ENCODE measurements at places on chromosomes 7 and 10.

- no peak for DNase-seq
Measured at GRCh38 chr7:107996072-107996882, 6.7 kb downstream of the LAMB1 start.

DNA sequence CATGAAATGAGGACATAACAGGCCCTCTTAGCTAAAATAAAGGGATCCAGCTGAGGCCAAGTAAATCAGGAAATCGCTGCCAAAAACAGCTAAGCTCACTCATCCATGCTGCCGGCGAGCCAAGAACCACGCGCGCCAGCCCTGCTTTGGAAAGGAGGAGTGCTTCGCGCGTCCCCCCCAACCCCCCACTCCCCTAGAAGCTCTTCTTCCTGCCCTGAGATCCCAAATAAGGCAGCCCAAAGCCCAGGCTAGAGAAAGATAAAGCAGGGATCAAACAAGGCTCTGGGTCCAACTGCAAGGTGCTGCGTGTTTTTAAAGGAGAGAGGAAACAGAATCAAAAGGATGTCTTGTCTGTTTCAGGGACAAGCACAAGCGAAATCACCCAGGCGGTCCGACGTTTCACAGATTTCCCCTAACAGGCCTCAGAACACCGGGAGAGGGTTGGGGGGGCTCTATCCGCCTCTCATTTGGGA lies 168.3 kb upstream of the AUTS2 start:
- DNase-seq, result no peak

DNA sequence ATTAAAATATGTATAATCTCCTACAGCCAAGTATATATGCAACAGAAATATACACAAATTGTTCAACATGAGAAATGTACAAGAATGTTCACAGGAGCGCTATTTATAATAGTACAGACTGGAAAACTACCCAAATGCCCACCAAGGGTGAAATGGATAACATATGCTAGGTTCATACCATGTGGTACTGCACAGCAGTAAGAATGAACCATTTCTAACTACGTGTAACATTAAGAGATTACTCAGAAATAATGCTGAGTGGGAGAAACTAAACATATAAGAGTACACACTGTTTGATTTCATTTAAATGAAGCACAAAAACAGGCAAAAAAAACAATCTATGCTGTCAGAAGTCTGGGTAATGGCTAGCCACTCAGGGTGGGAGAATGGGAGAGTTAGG lies 45.8 kb downstream of the RNLS start:
- no peak for DNase-seq

DNA sequence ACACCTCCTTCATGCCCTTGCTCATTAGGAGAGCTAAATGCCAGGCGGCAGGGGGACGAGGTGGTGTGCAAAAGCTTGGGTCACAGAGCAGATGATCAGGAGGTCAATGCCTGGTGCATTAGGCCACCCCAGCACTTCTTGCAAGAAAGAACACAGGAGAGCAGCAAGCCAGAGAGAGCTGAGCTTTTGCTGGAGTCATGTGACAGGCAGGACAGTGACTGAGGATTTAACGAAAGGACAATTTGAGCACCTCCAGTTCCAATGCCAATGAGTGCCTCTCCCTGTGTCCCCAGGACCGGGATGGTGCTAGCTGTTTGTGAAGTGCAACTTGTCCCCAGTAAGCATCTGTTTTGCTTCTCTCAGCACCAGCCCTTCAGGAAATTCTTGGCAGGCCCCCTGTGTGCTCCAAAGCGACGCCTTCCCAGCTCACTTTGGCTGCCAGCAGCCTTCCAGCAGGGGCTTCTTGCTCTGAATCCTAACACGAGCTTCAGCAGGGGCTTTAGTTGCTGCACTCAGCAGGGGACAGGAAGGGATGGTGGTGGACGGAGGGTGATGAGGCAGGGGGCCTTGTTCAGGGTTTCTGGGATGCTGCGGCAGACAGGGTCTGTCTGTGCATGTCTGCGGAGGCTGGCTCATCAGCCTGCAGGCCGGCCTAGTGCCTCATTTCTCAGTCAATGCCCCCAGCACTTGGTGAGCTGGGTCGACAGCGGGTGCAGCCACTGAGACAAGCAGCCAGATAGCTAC lies 368.1 kb downstream of the RPS24 start:
- DNase-seq, result no peak

DNA sequence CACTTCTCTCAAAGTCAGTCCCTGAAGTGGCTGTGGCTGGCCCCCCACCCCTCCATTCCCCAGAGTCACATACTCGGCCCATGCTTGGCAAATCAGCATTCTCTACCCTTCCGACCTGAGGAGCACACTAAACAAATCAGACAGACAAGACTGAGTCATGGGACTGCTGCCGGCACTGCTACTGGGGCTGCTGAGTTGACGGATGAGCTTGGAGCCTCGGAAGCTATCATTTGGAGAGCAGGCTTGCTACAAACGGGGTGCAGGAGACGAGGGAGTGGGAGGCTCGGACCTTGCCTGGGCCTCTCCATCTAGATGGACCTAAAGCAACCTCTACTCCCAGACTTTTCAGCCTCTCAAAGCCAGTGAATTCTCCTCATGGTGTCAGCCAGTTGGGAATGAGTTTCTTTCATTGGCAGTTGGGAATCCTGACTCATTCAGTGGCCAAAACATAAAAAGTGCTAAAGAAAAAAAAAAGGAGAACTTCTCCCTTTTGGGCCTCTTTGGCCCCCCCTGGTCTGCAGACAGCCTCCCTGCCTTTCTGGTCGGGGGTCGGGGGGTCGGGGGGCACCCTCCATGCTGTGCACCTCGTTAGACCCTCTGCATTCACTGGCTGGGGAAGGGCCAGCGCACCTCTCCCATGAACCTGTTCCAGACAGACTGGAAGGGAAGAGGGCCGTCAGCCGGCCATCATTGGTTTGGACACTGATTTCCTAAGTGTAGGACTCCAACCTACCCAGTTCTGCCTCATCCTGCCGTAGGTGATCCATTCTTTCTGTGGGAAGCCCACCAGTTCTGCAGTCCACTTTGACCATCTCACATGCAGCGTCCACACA lies 52.3 kb upstream of the COL13A1 start:
- DNase-seq, result no peak

GRCh38 chr10:4046030-4046429 lies 261.0 kb upstream of the KLF6 start:
- no peak for DNase-seq

- no peak for DNase-seq
Measured at GRCh38 chr7:155291045-155291530, 6.6 kb upstream of the INSIG1 start.

DNA sequence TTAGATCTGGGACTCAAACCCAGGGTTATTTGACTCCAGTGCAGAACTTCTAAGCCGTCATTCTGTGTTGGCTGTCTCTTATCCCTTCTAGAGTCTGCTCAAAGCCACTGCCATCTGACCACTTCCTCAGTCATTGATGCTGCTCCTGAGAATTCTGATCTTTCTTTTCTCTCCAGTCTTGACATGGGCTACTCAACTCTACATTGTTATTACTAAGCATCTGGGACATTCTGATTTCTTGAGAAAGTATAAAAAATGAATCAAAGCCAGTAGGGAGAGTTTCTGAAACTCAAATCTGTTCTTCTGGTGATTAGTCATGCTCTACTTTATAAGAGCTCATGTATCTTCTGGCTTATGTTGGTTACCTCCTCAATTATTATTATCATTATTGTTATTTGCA lies 48.7 kb downstream of the ANK3 start:
- DNase-seq, result no peak

DNA sequence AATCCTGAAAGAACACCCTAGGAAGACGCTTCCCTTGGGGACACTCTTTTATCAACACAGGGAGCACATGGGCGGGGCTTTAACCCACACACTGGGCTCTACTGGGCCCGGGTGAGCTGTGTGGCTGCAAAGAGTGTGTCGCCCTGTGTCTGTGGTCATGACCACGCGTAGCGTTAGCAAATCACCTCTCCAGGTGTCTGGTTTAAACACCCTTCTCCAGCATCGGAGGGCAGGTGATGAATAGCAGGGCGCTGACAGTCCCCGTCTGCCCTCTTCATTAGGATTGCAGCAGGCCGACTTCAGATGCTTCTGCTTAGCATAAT lies 127.7 kb downstream of the ADARB2 start:
- DNase-seq, result no peak

DNA sequence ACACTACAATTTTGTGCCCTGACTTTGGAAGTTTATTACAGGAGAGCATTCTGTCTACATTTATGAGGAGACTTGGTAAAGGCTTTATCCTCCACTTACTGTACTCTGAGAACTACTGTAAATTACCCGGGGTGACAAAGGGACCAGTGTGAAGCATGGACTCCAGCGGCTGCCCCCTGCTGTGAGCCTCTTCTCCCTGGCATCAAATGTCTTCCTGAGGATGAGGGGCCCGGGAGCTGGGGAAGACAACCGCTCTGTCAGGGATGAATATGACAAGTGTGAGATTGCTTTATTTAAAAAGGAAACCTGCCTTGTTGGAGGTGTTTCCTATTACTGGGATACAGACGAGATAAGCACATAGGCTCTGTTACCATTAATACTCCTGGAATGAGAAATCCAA lies 714.8 kb downstream of the CCSER2 start:
- no peak for DNase-seq

GRCh38 chr7:149444287-149444686 lies 16.6 kb downstream of the ZNF777 start:
- DNase-seq, result no peak

- DNase-seq, result no peak
Measured at GRCh38 chr10:17001297-17001744, 128.3 kb downstream of the CUBN start.

DNA sequence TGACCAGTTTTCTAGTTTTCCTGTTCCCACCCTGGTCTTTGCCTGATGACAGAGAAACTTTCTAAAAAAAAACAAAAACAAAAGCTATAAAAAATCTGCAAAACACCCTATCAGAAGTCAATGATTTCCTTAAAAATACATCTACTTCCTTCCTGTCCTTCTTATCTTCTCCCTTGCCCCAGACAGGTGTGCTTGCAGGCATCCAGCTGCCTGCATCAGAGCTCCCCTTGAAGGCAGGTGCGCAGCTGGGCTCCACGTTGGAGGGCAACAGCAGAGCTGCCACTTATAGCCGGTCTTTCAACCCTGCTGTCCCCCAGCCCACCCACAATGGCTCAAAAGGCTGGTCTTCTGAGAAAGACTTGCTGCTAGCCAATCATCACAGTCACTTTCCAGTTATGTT lies 29.8 kb downstream of the UBE2D4 start:
- DNase-seq, result no peak

DNA sequence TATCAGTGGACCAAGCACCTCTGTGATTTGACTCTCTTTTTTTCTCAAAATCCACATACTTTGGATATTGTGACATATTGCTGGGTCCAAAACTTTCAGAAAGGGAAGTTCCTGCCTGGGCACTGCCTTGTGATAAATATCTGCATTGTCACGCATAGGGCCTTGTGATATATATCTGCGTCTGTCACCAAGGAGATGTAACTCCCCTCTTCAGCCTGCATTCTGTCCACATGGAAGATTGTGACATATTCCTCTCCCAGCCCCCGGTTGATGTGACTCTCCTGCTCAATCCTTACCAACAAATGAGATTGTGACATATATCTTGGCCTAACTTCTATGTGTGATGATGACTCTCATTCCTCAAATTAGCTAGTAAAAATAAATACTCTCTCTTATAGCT lies 25.4 kb upstream of the ZNF107 start:
- DNase-seq, result no peak

DNA sequence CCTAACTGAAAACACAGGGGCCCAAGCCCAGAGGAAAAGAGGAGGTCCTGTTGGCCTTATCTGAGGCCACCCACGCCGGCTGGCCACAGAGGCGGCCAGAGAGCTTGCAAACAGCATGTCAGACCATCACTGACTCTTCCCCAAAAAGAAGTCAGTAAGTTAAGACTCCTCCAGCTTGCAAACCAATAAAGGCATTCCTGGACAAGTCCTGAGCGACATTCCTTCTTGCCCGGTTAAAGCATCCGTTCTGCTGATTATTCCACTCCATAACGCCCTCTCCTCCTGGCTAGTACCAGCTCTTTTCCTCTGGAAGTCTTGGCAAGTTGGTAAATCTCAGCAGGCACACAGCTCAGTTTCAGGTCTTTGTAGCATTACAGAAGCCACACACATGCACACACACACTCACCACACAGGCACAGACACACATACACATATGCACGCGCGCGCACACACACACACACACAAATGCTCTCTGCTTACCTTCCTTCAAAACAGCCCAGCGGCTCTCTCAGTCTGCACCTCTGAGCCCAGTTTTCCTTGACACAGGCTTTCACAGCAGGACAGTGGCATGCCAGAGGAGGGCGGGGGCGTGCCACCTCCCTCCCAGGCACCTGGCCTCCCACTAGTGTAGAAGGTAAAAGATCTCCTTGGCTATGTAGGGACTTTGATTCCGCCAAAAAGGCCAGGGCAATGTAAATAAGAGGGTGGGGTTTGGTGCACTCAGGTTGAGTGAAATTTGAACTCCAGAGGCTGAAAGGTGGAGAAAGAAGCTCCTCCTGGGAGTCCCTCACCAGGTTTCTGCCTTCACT lies 201.4 kb downstream of the TNS3 start:
- no peak for DNase-seq

DNA sequence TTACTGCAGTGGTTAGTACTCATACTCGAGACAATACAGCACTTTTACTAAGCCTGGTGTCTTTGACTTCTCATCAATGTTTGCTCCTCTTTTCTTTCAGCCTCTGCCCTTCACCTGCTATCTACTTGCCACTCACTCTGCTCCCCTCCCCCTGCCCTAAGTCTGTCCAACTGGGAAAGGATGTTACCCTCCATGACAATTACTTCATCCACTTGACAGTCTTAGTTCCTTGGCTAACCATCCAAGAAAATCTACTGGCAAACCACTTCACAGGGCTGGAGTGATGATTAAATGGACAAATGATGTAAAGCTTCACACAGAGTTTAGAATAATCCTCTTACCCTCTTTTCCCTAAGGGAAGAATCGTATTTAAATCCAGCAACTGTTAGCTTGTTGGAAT lies 8.2 kb upstream of the DLD start:
- DNase-seq, result no peak

DNA sequence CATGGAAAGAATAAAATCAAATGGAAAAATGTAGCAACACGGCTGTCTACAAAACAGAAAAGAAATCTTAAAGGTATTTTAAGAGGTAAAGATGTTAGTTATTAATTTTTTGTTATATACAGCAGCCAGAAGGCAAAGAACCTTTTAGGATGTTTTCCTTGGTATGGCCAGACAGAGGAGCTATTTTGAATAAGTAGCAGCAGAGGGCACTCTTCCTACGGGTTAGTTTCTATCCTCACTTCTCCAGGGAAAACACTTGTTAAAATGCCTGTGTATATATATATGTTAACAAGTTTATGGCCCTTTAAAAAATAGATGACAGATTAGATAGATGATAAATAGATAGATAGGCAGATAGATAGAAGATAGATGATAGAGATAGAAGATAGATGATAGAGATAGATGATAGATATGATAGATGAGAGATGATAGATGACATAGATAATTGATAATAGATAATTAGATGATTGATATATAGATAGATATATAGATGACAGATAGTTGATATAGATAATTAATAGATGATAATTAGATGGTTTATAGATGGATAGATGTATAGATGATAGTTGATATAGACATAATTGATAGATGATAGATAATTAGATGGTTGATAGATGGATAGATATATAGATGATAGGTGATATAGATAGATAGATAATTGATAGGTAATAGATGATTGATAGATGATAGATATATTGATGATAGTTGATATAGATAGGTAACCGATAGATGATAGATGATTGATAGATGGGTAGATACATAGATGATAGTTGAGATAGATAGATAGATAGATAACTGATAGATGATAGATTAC lies 57.8 kb upstream of the WIPF3 start:
- DNase-seq, result no peak
